H7 (cell line): ENCODE measurements at places on chromosomes 4 and X. TPM values are rescaled to one million over a fixed set of nuclear protein-coding genes. Genes with fewer than 3 reads are reported as not detected.

The FGG gene
- not detected in 2 replicates for total RNA-seq

The CXCL3 gene
- 0.14 and 0.37 TPM in 2 replicates for total RNA-seq

The CWH43 gene
- total RNA-seq, result not detected in 2 replicates

The GIMD1 gene
- not detected in 2 replicates for total RNA-seq

The LRRC66 gene
- total RNA-seq, result 0.10 and 0.15 TPM in 2 replicates

The FAM53A gene
- total RNA-seq, result 7.4 and 24.5 TPM in 2 replicates

The NLRP2B gene
- total RNA-seq, result not detected in 2 replicates

The DUSP9 gene
- total RNA-seq, result 2.3 and 3.3 TPM in 2 replicates

The OPN1MW gene
- not detected in 2 replicates for total RNA-seq

The TMEM271 gene
- total RNA-seq, result 0.41 and 0.59 TPM in 2 replicates

The PCDH10 gene
- total RNA-seq, result 32.2 and 41.2 TPM in 2 replicates

The HTN3 gene
- total RNA-seq, result not detected in 2 replicates

The ASMT gene
- 0.14 and 0.44 TPM in 2 replicates for total RNA-seq

The MAGEA9B gene
- total RNA-seq, result not detected in 2 replicates

The PPID gene
- 31.1 and 37.2 TPM in 2 replicates for total RNA-seq

The SOWAHD gene
- total RNA-seq, result 1.8 and 3.2 TPM in 2 replicates

The TEC gene
- total RNA-seq, result 1.2 and 2.0 TPM in 2 replicates

The SOX3 gene
- 3.9 and 6.8 TPM in 2 replicates for total RNA-seq

The SLC25A53 gene
- total RNA-seq, result 2.2 and 2.3 TPM in 2 replicates

The PNMA5 gene
- total RNA-seq, result 0.22 TPM in 1 of 2 replicates, not detected in the other

The RNF113A gene
- total RNA-seq, result 15.4 and 16.2 TPM in 2 replicates

The DIPK2B gene
- total RNA-seq, result not detected in 2 replicates

The LEF1 gene
- 0.28 and 0.48 TPM in 2 replicates for total RNA-seq

The DKK2 gene
- not detected in 2 replicates for total RNA-seq

The AVPR2 gene
- not detected in 2 replicates for total RNA-seq

The ZFP92 gene
- not detected in 2 replicates for total RNA-seq

The XAGE2 gene
- not detected in 2 replicates for total RNA-seq

The PLS3 gene
- 285 and 367 TPM in 2 replicates for total RNA-seq

The GPRIN3 gene
- 0.42 and 0.44 TPM in 2 replicates for total RNA-seq

The FAM9A gene
- total RNA-seq, result not detected in 2 replicates

The MAP7D3 gene
- 7.6 and 11.5 TPM in 2 replicates for total RNA-seq

The BRS3 gene
- not detected in 2 replicates for total RNA-seq

The WDR45 gene
- total RNA-seq, result 28.5 and 33.6 TPM in 2 replicates

The ODAPH gene
- total RNA-seq, result not detected in 2 replicates

The TMEM31 gene
- total RNA-seq, result 0.28 TPM in 1 of 2 replicates, not detected in the other
